C1 segment of cervical spinal cord (tissue), 14 donors: ENCODE measurements at places on chromosomes 2 and 18.

DNA sequence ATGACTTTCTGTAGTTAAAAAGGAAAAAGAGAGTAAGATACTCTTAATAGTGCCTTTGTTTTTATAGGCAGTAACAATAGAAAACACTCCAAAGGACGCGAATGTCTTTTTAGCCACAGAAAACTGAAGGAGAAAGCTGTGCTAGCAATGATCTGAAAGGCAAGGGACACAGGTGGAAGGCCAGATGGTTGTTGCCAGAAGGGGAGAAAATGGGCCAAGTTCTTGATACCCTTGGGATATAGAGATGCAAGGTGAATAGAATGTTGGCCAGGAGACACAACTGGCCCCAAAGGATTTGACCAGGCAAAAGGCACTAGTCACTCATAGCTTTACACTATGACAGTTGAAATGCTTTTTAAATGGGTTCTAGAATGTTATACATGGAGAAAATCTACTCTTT is 180.0 kb downstream of the NRXN1 start:
- DNase-seq, result peak; percentile 96

DNA sequence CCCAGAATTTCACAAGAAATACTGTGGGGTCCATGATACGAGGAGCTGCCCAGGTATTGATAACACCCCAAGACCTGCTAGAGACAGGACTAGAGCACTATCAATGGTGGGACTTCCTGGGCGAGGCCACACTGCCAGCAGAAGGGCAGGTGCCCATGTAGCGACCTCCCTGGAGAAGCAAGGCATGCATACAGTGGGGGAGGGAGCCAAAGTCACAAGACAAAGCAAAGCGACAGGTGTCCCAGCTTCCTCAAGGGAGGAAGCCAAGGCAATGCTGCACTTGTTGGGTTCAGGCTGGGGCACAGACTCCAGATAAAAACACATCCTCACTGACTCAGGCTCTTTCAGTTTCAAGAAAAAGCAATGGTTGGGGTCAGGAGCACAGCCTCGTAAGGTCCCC is 7.5 kb downstream of the CD207 start:
- no peak for DNase-seq

GRCh38 chr18:73514449-73514848 is 633.2 kb downstream of the FBXO15 start:
- no peak for DNase-seq

DNA sequence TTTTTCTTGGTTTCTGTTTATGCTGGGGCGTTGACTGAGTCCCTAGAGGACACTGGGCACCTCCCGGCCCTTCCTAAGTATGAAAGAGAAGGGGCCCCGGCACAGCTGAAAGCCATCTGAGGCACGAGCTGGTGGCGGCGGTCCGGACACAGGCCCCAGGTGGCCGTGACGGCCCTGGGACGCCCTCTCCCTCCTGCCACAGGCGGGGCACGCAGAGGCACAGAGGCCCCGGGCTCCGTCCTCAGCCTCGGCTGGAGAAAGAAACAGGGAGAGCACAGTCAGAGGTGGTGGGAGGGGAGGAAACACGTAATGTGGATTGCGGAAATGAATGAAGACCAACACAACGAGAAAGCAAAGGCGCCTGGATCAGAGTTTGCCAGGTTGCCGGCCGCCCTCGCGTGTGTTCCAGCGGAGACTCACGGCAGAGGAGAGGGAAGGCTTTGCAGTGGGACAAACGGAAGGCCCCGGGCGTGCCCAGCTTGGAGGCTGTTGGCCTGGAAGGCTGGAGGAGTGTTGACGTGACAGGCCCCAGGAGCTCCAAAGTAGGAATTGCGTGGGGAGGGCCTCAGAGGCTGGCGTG is 119.1 kb downstream of the PTGR3 start:
- DNase-seq, result no peak

DNA sequence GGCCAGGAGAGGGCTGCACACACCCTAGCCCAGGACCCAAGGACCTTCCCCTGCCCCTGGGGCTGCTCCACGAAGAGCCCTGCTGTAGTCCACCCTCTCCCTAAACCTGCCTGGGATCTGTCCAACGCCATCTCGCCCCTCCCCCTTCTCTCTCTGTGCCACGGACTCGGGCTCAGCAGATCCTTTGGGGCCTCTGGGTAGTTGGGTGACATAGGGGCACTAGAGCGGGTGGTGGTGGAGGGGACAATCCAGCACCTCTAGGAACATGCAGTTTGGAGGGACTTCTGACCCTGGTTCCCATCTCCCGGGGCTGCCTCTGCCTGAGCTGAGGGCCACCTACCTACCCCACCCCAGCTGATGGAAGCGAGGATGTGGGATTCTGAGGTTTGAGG is 7.3 kb upstream of the CRYBA2 start:
- DNase-seq, result no peak

- no peak for DNase-seq
Observed at GRCh38 chr2:9076210-9076609, 72.7 kb upstream of the MBOAT2 start.
